Stimulated activated CD4-positive, alpha-beta T cell treated with anti-CD3 and anti-CD28 coated beads, Interleukin-1b, Interleukin-23, amount 100 ng/mL, for 24 hours (primary cell): ENCODE measurements at places on chromosomes 7 and 10.

DNA sequence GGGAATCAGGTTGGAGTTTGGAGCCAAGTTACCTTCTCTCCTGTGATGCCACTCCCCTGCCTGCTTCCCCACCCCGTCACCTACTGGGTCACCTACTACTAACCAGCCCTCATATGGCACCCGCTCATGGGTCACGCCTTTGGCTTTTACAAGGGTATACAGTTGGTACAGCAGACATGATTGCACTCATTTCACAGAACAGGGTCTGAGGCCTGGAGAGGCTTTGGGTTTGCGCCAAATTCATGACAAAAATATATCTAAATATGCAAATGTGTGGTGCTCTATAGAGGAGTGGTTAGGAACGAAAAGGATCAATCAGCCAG, 10.7 kb downstream of the CRYGN start:
- DNase-seq: no peak

- DNase-seq: no peak
These were observed 31.7 kb downstream of the ITIH2 start for GRCh38 chr10:7734821-7735220.

DNA sequence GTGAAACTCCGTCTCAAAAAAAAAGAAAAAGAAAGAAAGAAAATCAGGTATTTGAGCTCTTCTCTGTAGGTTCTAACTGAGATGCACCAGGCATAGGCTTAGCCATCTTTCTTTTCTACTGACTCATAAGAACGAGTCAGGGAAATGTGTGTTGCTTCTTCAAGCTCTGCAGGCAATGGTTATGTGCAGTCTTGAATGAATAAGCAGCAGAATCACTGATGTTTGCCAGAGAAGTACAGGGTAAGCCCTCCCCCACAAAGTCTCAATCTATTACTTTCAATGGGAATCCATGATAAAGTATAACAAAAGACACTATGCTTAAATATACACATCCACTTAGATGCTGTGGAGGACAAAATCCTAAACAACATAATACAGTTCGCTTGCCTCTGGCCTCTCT, 239.2 kb downstream of the PARD3 start:
- no peak for DNase-seq

DNA sequence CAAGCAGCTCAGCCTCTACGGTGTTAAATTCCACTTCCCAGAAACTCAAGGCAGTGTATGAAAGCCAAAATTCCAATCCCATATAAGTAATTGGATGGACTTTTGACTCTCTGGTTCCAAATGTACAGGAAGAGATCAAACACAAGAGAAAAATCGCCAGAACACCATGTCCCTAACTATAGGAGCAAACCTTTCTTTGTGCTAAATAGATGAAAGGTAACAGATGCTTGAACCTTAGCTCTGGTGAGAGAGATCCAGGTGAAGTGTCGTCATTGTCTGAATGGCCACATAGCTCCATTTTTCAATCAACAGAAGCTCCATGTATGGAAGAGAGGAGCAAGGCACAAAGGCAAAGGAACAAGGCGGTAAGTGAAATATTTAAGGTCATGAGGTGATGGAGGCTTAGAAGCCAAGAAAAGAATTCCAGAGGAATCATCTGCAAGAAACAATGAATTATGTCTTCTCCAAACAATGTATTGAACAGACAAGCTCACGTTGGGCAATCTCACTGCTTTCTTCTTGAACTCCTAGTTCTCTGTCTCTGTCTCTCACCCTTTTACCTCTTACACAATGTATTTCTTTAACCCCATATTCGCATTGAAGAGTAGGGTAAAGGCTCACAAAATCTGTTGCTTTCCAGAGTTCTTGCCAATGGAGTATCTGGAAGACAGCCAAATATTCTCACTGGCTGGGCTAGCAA, 585.1 kb downstream of the GATA3 start:
- no peak for DNase-seq

- no peak for DNase-seq
These were observed 18.4 kb downstream of the GPNMB start for GRCh38 chr7:23264916-23265458.

GRCh38 chr7:153432063-153432462, 620.1 kb upstream of the DPP6 start:
- no peak for DNase-seq

GRCh38 chr10:71623098-71623985, 96.2 kb downstream of the C10orf105 start:
- no peak for DNase-seq

DNA sequence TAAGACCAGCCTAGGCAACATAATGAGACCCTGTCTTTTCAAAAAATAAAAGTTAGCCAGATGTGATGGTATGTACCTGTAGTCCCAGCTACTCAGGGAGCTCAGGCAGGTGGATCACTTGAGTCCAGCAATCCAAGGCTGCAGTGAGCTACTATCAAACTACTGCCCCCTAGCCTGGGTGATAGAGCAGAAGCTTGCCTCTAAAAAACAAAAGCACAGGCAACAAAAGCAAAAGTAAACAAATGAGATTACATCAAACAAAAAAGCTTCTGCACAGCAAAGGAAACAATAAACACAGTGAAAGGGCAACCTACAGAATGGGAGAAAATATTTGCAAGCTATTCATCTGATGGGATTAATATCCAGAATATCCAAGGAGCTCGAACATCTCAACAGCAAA, 65.4 kb downstream of the FANK1 start:
- DNase-seq: no peak

GRCh38 chr10:30820261-30820991, 190.9 kb upstream of the LYZL2 start:
- no peak for DNase-seq

DNA sequence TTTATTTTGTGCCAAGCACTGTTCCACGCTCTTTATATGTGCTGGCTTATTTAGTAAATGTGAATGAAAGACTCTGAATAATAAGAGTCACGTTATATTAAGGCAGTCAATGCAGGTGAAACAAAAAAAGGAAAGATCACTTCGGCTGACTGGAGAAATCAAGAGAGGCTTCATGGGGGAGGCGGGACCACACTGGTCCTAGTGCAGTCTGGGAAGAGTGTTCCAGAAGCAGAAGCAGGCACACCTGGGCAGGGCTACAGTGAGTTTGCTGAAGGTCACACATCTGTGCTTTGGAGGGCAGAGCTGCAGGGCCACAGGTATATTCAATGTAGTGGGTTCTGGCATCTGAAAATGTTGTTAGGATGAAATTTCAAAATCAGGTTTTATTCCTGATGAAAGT, 176.9 kb downstream of the PLXNA4 start:
- no peak for DNase-seq

GRCh38 chr10:78342827-78343653, 309.4 kb downstream of the RPS24 start:
- DNase-seq: no peak

DNA sequence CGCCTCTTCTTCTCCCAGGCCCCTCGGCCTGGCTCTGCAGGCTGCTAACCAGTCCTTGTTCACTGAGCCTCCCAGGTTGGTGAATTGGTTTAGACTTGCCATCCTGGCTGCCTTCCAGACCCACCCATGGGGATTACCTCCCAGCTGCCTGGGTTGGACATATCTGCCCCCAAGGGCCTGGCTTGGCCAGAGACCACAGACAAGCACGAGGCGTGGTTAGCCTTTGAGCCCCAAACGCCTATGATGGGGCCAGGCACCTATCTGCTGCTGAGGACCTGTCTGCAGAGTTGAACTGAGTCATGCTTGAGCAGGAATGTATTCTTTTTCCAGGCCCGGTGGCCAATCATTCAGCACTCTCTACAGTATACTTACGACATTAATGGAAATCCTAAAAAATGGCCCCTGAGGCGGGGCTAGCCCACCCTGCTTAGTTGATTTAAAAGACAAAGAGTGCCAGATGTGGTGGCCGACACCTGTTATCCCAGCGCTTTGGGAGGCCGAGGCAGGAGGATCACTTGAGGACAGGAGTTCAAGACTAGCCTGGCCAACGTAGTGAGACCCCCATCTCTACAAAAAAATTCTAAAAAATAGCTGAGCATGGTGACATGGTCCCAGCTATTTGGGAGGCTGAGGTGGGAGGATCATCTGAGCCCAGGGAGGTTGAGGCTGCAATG, 361.5 kb downstream of the FRMD4A start:
- no peak for DNase-seq
